NK-92 treated with Interleukin-12 subunit alpha and Interleukin-12 subunit beta, amount 100 ng/mL, for 24 hours (cell line): ENCODE measurements at places on chromosomes 12 and 14.

DNA sequence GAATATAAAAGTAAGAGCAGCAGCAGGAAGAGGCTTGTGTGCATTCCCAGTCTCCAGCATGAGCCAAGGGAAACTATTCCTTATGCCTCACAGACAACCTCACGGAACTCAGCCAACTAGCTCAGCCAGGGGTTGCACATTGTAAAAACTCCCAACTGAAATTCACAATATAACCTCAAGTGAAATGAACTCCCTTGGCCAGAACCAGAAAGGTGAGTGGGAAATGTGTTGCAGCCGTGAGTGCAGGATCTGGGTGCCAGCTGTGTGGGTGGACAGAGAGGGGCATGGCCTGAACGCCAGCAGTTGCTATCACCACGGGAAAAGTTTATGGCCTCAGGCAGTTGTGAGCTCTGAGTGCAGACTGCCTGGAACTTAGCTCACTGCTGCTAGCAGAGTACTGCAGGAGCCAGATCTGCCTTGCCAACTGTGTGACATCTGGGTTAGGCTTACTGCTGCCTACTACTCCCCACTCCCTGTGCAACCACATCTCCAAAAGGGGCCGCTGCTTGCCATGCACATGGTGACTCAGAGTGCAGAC, 2.3 kb upstream of the CLEC1A start:
- no peak for DNase-seq

- DNase-seq, result no peak
Measured at GRCh38 chr12:75294797-75295196, 35.3 kb downstream of the CAPS2 start.

DNA sequence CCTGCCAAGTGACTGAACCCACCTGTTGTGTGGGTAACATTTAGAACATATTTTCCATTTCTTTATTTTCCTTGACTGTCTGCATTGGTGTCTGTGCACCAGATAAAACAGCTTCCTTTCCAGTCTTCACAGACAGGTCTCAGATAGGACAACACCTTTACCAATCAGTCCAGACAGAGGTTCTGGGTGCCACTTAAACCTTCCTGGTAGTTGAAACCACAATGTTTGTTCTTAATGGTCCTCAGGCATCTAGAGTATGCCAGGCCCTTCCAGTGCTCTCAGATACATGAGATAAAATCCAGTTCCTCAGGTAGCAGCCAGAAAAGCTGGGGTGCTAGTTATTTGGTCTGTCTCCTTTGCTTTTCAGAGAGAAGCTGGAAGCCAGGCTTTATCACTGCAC, 7.0 kb upstream of the CLEC2D start:
- DNase-seq, result no peak

DNA sequence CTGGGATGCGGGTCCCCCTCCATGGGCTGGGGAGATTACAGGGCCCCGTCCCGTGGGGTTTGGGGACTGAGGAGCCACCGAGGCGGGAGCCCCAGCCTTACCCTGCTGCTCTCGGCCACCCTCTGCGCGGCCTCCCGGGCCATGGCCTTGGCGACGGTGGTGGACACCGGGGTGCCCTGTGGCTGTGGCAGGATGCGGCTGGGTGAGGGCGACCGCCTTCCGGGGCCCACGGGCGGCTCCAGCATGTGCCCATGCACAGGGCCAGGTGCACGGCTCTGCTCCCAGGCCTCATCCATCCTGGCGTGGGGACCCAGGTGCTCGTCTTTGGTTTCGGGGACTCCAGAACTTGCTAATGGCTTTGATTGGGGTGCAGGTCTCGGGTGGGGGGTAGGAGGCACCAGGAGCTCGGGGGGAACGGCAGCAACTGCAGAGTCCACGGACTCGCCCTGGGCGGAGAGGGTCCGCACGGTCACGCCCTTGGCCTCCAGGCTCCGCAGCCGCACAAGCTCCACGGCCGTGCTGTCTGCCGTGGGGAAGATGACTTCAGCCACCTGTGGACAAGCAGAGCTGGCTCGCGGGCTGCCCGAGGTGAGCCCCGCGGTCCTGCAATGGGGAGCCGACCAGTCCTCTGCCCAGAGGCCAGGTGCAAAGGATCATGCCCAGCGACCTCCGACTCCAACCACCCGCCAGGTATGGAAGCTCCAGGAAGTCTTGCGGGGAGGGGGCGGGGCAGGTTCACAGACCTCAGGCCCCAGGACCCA, 99.2 kb downstream of the PIWIL1 start:
- DNase-seq, result no peak

DNA sequence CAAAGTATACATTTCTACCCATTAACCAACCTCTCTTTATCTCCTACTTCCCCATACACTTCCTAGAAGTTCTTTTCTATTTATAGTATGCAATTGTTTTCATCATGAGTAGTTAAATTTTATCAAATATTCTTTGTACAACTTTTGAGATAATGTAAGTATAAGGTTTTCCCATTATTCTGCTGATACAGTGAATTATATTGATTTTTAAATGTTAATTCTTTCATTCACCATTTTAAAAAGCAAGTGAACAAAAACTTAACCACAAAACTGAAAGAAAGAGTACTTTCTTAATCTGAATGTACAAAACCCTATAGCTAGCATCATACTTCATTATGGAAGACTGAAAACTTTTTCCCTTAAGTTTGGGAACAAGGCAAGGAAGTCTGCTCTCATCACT, 9.5 kb upstream of the SLCO1B3 start:
- no peak for DNase-seq

DNA sequence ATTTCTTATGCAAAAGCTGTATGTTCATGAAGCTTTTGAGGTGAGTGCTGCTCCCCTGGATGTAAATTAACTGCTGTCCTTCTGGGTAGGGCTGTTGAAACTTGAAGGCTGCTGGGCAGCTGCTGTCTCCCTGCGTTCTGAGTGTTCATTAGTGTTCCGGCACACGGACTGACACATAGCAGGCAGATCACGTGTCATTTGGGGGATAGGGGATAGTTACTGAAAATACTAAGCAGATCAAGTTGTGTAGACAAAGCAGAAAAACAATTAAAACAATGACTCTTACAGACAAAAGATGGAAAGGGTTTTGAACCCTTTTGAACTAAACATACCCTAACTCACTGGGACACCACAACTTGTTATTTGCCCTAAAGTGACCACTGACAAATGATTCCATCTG, 82.5 kb downstream of the PRICKLE1 start:
- DNase-seq, result no peak

DNA sequence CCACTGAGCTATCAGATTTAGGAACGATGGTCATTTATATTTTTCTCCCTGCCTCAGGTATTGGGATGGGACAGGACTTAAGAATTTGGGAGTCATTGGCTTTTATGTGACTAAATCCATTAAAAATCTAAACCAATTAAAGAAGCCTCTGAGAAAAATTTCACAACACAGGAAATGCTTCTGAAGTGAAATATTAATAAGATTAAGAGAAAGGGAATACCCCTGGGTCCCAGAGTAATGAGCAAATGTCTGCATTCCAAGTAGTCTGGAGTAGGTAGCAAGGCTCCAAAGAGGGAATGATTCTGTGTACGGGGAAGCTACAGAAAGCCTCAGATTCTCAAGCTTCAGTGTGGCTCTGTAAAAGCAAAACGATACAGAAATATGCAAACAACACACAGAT, 707 bp upstream of the MED6 start:
- no peak for DNase-seq

DNA sequence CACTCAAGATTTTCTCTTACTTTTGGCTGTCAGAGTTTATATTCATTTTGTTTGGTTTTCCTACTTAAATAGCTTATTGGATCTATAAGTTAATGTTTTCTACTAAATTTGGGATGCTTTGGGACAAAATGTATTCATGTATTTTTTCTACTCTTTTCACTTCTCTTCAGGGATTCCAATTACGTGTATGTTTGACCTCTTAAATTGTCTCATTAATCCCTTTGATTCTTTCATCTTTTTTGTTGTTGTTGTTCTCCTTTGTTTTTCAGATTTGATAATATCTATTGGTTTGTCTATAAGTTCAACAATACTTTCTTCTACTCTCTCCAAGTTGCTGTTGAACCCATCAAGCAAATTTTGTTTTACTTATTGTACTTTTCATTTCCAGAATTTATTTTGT, 34.2 kb downstream of the PMCH start:
- no peak for DNase-seq

DNA sequence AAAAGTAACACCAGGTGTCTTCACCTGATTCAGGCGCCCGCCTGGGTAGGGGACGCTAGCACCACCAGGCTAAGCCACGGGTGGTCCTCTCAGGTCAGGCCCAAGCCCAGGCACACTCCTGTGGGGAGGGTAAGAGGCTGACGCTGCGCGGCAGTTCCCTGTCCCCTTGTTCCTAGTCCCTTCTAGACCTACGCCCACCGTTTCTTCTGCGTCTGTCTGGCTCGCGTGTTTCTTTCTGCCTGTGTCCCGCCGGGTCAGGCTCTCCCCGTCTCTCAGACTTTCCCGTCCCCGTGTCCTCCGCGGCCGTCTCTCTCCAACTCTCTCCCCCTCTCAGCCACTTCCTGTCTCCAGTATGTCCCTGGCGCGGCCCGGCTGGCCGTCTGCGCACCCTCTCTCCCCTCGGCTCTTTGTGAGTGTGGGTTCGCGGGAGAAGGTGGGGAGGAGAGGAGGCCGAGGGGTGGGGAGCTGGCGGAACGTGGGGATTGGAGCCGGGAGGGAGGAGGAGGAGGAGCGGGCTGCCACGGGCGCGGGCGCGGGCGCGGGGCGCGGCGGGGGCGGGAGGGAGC, 3.1 kb upstream of the TNS2 start:
- DNase-seq, result no peak

DNA sequence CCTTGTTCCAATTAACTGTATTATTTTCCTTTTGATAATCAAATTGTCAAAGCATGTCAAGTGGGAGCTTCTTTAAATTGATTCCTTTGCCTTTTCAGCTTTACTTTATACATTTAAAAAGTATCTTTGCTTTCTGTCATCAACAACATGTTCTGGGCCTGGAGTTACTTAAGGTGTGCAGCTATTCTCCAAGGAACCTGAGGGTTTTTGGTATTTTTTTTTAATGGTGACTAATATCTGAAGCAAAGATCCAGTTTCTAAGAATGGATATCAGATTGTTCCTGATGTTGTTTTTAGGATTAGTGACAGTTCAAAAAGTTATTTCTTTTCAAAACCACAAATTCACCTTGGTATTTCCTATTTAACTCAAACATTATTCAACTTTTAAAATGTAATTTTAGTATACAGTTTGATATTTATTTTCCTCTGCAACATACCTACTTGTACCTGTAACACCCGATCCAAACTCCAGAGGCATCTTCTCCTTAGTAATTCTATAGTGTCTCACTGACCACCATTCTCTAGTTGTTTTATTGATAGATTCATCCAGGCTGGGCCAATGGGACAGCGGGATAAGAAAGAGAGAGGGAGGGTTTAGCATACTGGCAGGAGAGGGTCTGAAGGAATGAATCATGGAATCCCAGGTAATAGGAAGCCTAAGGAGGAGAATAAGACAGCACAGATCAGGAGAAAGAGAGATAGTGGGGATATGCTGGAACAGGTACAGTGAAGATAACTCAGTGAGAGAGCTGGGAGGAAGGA, 3.1 kb downstream of the CBLN3 start:
- DNase-seq, result no peak

- DNase-seq, result no peak
Measured at GRCh38 chr12:67988601-67989021, 636 bp upstream of the IFNG-AS1 start.

GRCh38 chr14:23126548-23127278, 7.7 kb upstream of the CEBPE start:
- no peak for DNase-seq

DNA sequence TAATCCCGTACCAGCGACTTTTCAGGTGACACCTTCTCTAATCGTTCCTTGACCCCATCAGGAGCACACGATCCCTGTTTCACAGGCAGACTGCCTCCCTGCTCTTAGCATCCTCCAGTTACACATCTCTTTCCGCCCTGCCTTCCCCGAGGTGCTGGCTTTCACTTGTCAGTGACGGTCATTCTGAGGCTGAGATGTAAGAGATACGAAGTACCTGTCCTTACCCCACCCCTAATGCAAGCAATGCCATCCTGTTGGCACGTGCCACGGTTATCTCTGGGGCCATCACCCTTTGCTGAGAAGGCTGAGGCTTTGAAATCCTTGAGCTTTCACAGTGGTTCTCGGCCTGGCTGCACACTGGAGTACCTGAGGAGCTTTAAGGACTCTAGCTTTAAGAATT, 24.4 kb downstream of the B4GALNT3 start:
- DNase-seq, result no peak

DNA sequence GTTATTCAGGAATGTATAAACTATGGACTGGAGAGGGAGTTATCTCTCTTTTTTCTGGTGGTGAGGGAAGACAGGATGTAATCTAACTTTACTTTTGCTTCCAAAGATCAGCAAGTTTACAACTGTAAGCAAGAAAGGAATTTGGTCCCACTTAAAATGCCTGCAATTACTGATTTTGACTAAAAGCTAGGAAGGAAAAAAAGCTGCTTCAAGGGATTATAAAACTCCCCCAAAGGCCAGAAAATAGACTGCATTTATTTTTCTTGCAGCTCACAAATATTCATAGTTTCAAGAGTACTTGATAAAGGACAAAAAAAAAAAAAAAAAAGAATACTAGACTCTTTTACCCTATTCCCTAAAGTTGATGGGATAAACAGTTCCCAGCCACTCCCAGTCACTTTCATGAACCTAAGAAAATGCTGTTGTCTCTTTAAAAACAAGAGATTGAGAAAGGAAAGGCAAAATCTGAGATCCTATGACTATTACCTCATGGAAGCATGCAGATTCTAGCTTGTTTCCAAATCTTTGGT, 128.7 kb upstream of the BMP4 start:
- DNase-seq, result no peak

GRCh38 chr14:60332869-60333268, 83.8 kb downstream of the PPM1A start:
- no peak for DNase-seq

DNA sequence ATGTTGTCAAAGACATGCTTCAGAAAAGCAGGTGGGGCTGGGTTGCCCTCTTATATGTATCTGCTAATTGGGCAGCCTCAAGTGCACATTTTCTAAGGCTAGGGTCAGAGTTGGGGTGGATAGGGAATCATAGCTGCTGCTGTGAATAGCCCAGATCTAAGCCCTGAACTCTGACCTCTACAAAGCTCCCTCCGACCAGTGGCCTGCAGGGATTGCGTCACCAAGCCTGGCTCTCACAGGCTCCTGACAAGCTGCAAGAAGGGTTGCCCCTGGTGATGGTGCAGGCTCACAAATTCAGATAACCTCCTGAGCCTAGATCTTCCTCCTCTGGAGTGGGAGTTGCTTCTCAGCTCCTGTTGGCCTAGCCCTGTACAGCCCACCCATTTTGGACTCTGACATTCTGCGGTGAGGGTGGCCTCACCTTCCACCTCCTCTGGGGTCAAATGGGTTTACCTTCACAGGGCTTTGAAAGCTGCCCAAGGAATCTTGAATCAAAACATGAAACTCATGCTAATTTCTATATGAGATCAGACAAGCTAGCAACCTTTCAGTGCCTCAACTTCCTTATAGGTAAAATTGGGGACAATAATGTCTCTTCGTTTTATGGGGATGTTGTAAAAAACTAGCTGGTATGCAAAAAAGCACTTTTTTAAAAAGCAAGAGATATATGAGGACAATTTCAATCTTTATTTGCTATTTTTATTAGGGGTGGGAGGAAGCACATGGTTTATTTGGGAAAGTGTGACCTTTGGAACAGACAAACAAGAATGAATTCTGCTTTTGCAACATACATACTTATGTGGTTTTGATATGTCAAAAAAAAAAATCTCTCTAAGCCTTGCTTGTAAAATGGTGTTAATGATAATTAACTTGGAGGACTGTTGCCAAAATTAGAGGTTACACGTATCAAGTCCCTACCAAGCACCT, 4.9 kb upstream of the SUSD6 start:
- DNase-seq, result no peak
